ENCODE measurements at places on chromosomes 13 and 19.

- DNase-seq, result no peak
Measured at GRCh38 chr19:35509018-35509652, 4.3 kb downstream of the DMKN start.

GRCh38 chr13:75365724-75366173 is 116.2 kb downstream of the TBC1D4 start:
- no peak for DNase-seq

DNA sequence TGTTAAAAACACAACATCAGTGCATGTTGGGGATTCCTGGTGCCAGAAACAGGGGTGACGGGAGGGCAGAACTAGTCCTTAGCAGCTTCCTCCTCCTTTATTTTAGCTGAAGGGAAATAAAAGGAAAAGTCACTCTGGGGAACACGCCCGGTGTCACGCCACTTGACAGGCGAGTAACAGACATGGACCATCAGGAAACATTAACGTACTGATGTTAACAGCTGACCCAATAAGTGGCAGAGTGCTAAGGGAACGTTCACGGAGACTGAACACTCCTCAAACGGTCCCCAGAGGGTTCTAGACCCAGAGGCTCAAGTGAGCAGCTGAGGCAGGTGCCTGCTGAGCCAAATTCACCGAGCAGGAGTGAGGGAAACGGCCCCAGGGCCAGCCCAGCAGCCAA is 13.9 kb upstream of the EIF3G start:
- DNase-seq, result no peak

DNA sequence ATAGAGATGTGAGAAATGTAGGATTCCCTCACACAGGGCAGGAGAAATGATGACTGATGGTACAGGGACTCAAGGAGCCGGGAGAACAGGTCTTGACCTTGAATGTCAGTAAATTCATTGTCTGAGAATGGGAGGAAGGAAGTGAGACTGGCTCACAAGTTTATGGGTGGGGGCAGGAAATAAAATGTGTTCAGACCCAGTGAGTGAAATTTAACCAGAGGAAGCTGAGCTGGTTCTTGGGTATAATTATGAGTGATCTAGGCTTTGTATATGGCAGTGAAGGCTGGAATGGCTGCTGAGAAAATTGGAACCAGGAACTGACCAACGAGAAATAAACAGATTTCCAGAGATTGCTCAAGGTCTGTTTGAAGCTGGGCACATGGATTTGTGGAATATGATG is 6.3 kb upstream of the IGSF23 start:
- no peak for DNase-seq

GRCh38 chr19:34148658-34149185 is 23.6 kb upstream of the LSM14A start:
- DNase-seq, result no peak

GRCh38 chr13:97758317-97758716 is 195.2 kb upstream of the IPO5 start:
- DNase-seq, result no peak

DNA sequence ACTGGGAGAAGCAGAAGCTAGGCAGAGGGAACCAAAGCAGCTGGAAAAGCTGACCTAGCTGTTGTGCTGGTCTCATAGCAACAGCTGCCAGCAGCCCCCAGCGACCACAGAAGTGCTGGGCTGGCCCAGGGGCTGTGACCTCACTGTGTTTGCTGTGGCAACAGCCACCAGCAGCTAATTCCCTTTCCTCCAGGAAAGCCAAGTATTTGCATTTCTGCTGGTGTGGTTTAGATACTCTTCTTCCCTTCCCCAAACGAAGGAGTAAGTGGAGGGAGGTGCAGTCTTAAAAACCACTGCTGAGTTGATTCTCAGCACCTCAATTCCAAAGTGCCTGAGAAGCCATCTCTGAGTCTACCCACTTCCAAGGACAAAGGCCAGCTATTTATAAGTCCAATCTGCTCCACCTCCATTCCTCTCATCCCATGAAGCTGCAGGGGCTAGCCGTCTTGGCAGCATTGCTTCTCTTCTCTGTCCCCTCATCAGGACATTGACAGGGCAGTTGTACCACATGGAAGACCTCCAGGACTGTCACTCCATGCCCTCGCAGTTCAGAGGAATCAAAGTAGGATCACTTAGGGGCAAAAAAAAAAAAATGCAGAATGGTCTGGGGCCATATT is 11.5 kb upstream of the CCDC97 start:
- DNase-seq, result no peak

All from NCI-H2081 (cell line).